ENCODE measurements at places on chromosomes 3 and 15. TPM values are rescaled to one million over a fixed set of nuclear protein-coding genes. Genes with fewer than 3 reads are reported as not detected.

Gene MYRIP
- total RNA-seq, result 5.6 TPM

Gene GNB4
- 22.6 TPM for total RNA-seq

Gene MST1R
- 218 TPM for total RNA-seq

Gene ITIH1
- 0.47 TPM for total RNA-seq

Gene ATP2B2
- total RNA-seq, result not detected

Gene CLRN1
- not detected for total RNA-seq

Gene NR2E3
- 0.83 TPM for total RNA-seq

Gene TTLL13
- total RNA-seq, result 0.29 TPM

Gene EFCC1
- total RNA-seq, result not detected

Gene KLHL6
- total RNA-seq, result not detected

Gene CNTN6
- total RNA-seq, result not detected

Gene ZNF80
- not detected for total RNA-seq

Gene ZNF639
- 52.1 TPM for total RNA-seq

Gene TRPC1
- 10.9 TPM for total RNA-seq

Gene CD200R1
- total RNA-seq, result not detected

Gene GRAMD2A
- 0.95 TPM for total RNA-seq

Gene PLA2G4E
- total RNA-seq, result 0.09 TPM

Gene OR5H6
- not detected for total RNA-seq

Gene ADGRG7
- 1.4 TPM for total RNA-seq

Gene KCNMB3
- 6.4 TPM for total RNA-seq

Gene SV2B
- total RNA-seq, result 1.4 TPM

Gene FILIP1L
- total RNA-seq, result 5.2 TPM

Gene EHHADH
- total RNA-seq, result 24.3 TPM

Measured in Calu3 (cell line).